Suppressor macrophage treated with lipopolysaccharide for 1 hour (primary cell): ENCODE measurements at places on chromosomes 12 and 14.
A peak's percentile ranks its signal among the peaks of the same experiment; 100 is the strongest.

- DNase-seq: no peak
Observed at GRCh38 chr14:84750763-84751554, 779.0 kb upstream of the FLRT2 start.

DNA sequence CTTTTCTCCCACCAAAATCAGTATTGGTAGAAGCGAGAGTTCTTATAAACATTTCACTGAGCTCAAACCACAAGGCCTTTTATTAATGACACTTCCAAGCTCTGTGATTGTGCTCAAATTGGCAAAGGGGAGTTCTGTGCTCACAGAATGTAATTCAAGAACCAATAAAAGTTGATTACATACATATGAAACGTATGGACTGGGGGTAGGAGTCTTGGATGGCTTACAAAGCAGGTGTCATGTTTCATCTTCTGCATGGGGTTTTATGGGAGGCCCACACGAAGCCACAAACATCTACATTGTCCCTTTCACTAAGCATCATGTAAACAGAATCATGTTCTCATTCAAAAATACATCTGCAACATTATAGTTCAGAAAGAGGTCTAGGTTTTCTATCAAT is 828.3 kb downstream of the VRK1 start:
- DNase-seq: no peak

DNA sequence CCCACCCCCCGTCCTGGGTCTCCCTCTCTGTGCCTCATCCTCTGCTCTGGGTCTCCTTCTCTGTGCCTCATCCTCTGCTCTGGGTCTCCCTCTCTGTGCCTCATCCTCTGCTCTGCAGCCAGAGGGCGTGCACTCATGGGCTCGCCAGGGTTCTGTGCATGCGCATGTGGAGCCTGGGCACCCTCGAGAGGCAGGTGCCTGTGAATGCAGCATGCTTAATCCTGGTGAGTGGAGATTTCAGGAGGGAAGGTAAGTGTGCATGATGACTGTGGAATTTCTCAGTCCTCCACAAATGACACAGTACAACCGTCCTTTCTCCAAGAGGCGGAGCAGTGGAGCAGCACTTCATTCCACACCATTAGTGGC is 65.2 kb downstream of the EP400 start:
- DNase-seq: no peak

DNA sequence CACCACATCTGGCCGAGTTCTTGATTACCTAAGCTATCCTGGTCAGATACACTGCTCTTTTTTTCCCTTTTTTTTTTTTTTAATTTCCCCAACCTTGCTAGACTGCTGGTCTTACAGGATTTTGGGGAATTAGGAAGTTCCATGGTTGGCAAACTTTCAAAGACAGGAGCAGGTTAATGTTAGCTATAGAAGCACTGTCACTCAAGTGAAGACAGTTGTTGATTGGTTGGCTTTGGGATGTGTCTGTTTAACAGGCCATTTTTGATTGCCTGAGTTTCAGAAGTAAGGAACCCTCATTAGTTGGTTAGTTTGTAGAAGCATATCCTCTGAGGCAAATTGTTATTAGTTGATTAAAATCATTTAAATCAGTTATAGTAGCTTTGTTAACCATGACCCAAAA is 36.8 kb downstream of the RAP1B start:
- no peak for DNase-seq

DNA sequence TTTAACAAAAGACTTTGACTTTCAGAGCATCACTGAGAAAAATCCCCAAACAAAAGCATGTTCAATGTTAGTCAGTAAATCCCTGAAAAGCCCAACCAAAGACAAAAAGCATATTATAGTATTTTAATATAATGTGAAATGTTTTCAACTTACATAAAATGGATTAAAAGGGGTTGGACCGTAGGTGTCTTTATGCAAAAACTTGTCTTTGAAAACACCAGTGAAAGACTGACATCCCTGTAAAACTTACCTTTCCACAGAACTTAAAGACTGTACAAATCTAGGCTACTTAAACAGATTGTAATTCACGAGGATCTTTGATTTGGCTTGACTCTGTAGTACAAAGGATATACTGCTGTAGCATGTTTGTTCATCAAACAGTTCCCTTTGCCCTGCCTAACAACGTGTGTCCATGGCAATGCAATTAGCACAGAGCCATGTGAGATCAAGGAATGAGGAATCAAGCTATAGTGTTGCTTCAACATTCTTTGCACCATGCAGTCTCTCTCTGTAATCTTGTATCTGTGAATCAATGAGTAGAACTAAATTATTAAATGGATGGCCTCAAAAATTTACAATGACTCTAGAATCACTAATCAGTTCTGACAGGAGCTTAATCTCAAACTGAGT is 138.5 kb upstream of the SYT1 start:
- no peak for DNase-seq

- peak; percentile 5 for DNase-seq
Observed at GRCh38 chr14:101781240-101782061, 19.9 kb downstream of the PPP2R5C start.

DNA sequence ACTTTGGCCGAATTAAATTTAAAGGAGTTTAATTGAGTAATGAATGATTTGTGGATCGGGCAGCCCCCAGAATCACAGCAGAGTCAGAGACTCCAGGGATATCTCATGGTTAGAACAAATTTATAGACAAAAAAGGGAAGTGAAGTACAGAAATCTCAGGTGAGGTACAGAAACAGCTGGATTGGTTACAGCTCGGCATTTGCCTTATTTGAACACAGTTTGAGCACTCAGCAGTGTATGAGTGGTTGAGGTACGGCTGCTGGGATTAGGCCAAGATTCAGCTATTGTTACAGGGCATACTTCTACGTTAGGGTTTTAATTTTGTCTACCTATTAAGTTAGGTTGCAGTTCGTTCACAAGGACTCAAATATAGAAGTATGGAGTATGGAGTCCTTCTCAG is 23.3 kb downstream of the CCDC38 start:
- DNase-seq: no peak

DNA sequence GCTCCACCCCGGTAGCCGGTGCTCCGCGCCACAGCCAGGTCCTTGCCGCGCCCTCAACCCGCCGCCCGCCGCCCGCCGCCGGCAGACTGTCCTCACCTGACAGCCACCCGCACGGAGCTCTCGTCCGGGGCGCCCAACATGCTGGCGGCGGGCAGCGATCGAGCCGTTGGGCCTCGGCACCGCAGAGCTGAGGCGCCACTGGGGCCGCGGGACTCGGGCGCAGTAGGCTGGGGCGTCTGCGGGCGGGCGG is 164 bp downstream of the KIF21A start:
- DNase-seq: no peak

DNA sequence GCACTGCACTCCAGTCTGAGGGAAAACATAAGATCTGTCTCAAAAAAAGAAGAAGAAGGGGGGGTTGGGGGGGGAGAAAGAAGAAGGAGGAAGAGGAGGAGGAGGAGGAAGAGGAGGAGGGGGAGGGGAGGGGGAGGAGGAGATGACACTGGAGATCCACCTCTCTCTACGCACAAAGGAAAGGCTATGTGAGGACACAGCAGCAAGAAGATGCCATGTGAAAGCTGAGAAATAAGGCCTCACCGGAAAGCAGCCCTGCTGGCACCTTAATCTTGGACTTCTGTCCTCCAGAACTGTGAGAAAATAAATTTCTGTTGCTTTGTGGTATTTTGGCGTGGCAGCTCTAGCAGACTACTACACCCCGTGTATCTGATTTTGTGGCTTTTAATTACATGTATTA is 477.9 kb downstream of the MED13L start:
- no peak for DNase-seq

- DNase-seq: no peak
Observed at GRCh38 chr14:104725772-104726548, 1.9 kb downstream of the ADSS1 start.

DNA sequence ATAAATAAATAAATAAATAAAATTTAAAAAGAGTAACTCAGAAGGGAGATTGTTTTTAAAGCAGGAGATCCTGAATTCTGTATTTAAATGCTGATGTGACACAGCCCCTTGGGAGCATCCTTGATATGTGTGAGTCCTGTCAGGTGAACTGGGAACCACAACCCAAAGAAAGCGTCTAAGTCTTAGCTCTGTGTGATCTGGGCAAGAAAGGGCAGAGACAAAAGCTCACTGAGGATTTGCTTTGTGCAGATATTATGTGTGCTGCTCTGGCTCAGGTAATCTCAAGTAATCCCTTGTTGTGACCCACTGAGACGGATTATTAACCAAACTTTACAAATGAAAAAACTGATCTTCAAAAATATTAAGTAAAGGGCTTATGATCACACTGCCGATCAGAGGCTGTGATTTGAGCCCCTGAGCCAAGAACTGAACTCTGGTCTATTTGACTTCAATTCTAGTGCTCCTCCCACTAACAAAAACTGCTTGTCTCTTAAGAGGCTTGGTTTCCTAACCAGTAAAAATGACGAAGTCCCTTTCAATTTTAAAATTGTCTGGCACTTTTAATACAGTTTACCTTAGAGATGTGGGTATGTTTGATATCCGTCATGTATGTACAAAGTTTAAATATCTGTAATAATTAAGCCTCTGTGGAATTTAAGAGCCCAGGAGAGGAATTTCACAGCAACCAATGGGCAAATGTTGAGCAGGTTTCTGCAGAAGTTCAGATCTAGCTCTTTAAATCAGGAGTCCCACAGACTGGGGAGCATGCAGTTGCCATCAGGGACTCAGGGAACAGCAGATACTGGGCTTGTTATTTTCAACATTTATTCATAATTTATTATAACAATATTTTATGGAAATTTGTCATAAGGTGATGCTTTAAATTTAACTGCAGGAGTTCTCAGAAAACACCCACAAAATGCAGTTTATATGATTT is 46.1 kb downstream of the CPM start:
- no peak for DNase-seq

DNA sequence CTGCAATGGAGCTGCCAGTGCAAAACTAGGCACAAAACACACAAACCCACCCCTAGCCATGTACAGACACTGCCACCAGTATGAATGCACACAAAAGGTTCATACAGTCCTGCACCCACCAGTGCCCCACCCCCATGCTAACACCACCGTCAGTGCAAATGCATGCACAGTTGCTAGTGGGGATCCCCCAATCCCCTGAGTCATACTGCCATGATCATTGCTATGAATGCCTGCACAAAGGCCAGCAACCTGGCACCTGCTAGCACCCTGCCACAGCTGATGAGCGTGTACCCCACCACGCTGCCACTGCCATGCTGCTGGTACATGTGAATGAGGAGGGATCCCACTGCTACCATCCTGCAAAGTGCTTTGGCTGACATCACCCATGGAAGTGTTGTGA is 23.9 kb downstream of the PZP start:
- no peak for DNase-seq

- DNase-seq: no peak
Observed at GRCh38 chr14:91364524-91365270, 52.9 kb downstream of the CCDC88C start.

- no peak for DNase-seq
Observed at GRCh38 chr14:32019276-32019675, 57.8 kb upstream of the ARHGAP5 start.

DNA sequence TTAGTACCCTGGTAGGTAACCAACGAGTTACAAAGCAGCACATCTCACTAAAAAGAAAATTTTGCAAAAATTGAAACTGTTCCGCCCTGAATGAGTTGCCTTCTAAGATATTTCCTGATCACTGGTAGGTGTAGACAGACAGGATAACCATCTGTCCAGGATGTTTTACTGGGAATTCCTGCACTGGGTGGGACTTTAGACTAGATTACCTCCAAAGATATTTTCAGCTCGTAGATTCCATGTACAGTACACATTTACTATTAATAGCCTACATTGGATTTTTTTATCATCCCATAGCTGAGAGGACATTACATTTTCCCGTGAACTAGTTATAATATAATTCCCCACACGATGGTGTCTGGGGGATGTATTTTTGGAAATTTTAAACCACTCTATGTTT is 139.6 kb downstream of the DYRK2 start:
- DNase-seq: no peak

GRCh38 chr12:130703733-130704375 is 12.2 kb downstream of the RIMBP2 start:
- no peak for DNase-seq

- no peak for DNase-seq
Observed at GRCh38 chr12:67681105-67681778, 32.7 kb downstream of the DYRK2 start.

- DNase-seq: no peak
Observed at GRCh38 chr12:52382854-52383253, 2.6 kb downstream of the KRT84 start.

DNA sequence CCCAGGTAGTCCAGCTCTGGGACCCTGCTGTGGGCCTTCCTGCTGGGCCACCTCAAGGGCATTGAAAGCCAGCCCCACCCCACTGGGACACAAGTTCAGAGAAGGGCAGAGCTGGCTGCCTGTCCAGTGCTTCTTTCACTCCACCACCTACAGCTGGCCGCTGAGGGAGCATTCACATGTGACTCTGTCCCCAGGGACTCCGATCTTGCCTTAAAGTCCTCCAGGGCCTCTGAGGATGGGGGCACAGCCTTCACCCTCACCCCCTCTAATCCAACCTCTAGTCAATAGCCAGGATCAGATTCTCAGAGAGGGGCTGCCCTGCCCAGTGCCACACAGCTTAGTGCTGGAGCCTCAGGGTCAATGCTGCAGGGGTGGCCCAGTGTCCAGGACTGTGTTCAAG is 5.0 kb upstream of the CYP46A1 start:
- DNase-seq: no peak

DNA sequence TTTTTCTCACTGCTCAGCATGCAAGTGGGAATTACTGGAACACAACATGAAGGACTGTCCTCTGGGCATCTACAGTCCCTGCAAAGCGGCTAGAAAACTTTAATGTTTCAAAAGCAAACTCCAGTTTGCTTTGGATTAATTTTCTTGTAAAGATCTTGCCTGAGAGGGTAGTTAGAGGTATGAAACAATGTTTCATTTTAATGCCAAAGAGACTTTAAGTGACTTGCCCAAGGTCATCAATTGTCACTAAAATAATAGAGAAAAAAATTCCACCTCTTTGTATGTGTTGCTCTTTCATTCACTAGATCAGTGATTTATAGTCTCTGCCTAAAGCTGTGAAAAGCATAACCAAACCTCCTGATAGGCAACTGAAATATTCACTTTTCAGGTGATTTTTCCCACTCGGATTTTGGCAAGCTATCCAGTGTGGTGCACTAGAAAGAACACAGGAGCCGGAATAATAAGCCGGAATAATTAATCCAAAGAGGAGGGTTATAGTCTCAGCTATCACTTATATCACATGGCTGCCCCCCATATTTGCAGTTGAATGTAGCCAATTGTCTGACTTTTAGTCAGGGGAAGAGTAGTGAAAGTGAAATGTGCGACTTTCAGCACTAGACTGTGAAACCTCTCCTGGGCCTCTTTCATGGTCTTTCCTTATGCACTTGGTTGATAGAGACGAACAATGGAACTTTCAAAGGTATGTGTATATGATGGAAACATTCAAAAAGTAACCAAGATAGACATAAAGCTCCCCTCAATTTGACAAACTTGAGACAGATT is 107.7 kb downstream of the SLC6A15 start:
- no peak for DNase-seq

GRCh38 chr12:130788515-130788914 is 50.5 kb downstream of the STX2 start:
- DNase-seq: no peak

- DNase-seq: peak; percentile 85
Observed at GRCh38 chr12:113860950-113861349, 105.2 kb downstream of the RBM19 start.
